ENCODE measurements at places on chromosomes 3 and 15.

- DNase-seq: no peak
Observed at GRCh38 chr15:45111390-45112142, 2.4 kb downstream of the DUOX2 start.

GRCh38 chr3:197031315-197032285 lies 2.0 kb upstream of the MELTF start:
- no peak for DNase-seq

DNA sequence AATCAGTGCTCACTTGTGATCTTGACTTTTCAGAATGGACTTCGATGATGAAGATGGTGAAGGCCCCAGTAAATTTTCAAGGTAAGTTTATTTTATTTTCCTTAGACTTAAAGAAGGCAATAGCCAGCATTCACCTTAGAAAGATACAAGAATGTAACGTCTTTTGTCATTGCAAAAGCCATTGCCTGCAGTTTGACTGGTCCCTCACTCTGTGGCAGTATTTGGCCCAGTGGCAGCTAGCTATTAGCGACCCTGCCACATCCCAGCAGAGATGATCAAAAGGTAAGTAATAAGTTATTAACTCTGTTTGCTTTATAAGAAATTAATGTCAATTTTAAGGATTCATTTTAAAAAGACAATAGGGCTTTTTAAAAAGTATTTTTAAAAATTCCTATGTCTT lies 53.7 kb downstream of the ARNT2 start:
- no peak for DNase-seq

GRCh38 chr3:127134466-127134865 lies 58.5 kb upstream of the PRR23E start:
- no peak for DNase-seq

- DNase-seq: no peak
Observed at GRCh38 chr3:161253711-161254110, 32.6 kb downstream of the NMD3 start.

DNA sequence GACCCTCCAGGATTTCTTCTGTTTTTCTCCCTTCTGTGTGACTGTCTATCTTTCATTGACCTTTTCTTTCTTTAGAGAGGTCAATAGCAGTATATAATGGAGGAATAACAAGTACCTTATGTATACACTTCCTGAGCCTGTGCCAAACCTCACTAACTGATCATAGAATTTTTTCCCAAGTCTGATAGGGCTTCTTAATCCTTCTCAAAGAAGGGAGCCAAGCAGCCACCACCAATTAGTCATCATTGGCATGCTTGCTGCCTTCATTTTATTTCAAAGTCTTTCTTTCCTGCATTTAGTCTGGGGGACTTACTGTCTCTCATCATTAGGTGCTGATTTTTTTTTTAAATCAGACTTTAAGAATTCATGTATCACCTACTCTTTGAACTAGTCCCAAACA lies 327.0 kb downstream of the FEZF2 start:
- no peak for DNase-seq

DNA sequence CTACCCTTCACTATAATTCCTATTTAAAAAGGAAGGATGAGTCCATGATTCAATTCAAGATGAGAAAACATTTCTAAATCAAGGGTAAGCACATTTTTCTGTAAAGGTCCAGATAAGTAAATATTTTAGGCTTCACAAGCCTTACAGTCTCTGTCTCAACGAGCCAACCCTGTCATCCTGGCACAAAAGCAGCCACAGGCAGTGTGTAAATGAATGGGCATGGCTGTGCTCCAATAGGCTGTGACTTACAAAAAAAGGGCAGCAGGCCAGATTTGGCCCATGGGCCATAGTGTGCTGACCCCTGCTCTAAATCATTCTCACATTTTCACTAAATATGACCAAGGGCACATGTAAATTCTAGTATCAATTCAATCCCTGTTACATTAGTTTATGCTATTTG lies 200.4 kb downstream of the WNT5A start:
- DNase-seq: no peak

GRCh38 chr3:37509069-37509468 lies 334.7 kb upstream of the LRRFIP2 start:
- DNase-seq: no peak

DNA sequence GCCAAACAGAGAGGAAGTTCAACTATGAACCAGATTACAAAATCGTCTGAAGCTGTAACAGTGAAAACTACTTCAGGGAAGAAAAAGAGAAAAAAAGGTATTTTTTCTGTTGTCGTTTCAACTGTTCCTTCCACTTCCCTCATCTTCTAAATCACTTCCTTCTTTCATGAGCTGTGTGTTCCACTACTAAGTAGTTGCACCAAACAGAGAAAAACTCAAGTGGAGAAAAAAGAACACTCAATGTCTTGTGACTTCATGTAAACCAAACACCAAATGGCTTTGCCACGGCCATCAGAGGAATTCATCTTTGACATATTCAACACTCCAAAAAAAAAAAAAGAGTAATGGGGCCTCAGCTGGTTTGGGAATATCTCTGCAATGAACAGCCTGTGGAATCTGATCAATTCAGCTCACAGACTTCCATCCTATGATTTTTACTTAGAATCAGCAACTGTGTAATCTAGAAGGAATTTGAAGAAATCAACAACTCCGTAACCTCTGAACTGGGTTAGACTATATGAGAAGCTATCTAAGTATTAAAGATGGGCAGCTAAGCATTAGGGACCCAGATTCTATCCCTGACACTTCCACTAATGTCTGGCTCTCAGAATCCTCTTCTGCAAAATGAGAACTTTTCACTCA lies 47.5 kb upstream of the RNF7 start:
- no peak for DNase-seq

GRCh38 chr3:174767853-174768382 lies 91.2 kb upstream of the NAALADL2 start:
- DNase-seq: no peak

- DNase-seq: no peak
Observed at GRCh38 chr3:24128199-24129005, 183.3 kb downstream of the NR1D2 start.

DNA sequence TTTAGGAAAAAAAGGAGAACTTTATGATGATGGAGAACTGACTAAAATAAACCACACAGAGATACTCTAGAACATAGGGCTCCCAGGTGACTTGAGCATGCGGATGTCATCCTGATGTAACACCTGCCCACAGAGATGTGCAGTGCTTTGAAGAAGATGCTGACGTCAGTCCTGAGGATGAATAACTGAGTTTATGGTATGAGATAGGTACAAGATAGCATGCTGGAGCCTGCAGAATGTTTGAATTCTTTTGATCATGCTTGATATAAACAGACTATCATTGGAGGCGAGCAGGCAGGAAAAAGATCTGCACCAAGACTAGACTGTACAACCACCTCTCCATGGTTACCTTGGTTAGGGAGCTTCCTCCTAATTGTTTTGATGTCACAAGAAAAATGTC lies 12.4 kb downstream of the CCR4 start:
- DNase-seq: no peak

DNA sequence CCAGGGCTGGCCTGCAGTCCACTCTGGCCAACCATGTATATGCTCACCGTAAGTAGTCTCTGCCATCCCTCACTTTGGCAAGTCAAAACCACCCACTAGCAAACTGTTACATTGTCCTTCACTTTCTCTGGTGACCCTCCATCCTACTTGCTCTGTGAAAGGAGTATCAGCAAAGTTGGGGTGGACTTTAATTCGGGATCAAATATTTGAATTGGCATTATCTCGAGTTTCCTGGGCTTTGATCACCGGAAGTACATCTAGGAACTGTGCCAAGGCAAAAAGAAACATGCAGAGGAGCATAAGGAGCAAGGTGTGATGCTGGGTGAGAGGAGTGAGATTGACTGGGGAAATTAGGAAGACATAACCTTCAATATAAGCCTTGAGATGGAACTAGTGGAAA lies 188.9 kb upstream of the P2RY1 start:
- DNase-seq: no peak

GRCh38 chr3:37765591-37766488 lies 95.8 kb upstream of the CTDSPL start:
- DNase-seq: no peak

DNA sequence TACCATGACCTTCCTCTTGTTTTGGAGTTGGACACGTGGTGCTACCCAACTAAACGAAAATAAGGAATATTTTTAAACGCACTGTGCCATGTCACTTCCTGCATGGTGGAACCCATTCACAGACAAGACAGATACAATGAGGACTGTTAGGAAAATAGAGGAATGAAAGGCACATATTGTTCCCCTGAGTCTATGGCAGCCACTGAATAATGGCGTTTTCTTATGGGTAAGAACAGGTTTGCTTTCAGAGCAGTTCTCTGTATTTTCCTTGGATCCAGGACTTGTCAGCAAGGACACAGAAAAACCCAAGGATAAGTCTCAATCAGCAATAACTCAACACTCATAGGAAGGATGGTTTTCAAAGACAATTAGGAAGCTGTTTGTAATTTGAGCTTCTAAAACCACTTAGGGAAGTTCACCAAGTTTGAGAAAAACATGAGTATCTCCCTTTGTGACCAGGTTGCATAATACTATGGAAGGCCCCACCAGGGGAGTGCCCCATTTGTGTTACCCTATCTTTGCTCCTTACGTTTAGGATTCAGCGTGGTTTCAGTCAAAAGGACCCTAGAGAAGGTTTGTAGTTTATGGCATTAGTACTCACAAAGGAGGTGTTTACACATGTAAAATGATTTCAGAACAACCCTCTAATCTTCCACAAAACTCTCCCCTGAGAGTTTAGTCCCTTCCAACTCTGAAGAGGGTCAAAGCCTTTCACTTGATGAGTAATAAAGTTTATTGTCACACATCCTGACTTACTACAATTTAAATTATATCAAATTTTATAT lies 487.2 kb upstream of the ATP11B start:
- no peak for DNase-seq

GRCh38 chr15:95132774-95133173 lies 901.4 kb downstream of the MCTP2 start:
- DNase-seq: no peak

DNA sequence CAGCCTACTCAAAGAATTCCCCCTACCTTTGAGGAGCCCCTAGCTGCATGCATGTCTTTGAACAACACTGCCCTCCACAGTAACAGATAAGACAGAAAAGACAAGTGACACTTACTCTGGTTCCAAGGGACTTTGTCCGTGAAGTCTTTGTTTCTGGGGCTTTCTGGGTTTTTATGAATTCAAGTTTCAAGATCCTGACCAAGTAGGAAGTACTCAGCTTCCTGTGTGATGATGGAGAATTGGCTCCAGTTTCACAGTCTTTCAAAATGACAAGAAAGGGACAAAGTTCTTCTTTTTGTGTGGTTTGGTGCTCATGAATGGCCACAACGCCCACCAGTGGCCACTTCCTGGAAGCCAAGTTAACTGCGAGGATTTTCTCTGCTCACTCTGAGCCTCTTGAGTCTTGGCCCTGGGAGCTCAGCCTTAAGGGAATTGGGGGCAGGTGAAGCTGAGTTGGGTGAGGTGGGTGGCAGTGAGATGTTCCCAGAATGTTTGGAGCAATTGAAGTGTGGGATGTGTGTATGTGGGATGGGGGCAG lies at the start of gene CCR1:
Gene CCR1, minus strand, starts transcription at position 147 of the 538 bp plus-strand sequence. CDS start 4,000 bp downstream, outside the sequence.
- DNase-seq: no peak

DNA sequence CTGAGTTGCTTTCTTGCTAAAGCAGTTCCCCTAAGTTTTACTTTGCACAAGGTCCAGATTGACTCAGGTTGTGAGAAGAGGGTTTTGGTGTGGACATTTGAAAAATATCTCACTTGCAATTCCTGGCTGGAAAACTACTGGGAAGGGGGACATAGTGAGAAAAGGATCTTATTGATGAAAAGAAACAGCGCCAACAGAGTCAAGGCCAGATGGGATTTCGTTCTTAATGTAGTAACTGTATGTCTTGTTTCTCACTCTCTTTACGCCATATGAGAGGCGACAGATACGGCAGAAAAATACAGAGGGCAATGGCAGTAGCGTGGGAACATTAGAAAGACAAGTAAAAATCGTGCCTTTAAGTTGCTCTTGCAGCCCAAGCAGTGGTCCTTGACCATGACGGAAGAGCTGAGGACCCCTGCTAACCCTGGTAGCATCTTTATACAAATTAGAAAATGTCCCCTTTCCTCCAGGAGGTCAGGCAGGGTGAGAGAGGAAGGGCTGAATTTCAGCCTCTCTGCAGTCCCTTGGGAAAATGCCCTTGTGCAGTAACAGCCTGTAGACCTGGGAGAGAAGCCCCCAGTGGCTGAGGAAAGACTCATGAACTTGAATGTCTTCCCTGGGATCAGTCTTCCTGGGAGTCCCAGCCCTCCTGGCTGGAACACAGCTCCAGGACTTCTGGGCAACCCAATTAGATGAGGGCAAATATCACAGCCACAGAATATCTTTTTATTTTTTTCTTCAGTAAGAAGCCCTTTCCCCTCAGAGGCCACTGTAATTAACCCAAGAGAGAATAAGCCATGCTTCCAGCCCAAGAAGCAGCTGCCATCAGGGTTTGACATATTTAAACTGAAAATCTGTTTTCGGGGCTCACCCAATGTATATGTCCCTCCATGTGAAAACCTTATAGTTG lies 113.4 kb downstream of the CD47 start:
- no peak for DNase-seq

DNA sequence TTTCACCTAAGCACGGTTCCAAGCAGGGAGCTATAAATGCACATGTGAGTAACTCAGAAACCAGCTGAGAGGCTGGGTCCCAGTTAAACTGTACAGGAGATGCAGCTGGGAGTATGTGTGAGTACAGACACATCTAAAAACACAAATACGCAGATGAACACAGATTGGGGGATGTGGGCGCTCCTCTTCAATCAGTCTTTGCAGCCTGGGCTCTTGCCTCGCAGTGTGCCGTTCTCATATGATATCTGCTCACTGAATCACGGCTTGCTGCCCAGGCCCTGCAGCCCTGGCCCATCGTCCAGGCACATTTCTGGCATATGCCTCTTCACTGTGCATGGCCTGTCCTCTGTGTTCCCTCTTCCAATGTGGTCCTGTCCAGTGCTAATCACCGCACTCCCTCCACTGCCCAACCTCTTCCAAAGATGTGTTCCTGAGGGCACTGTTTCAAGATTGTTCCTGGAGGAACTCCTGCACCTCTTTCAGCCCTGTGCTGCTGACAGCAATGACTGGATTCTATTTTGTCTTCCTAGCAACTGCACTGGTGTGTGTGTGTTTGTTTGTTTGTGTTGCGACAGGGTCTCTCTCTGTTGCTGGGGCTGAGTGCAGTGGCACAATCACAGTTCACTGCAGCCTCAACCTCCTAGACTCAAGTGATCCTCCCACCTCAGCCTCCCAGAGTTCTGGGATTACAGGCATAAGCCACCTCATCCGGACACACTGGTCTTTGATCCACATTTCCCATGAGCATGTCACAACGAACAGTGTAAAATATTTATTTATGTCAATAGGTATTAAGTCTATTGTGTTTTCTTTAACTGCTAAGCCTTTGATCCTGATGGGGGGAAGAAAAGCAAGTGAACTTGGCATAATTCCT lies 17.0 kb downstream of the CA12 start:
- no peak for DNase-seq

DNA sequence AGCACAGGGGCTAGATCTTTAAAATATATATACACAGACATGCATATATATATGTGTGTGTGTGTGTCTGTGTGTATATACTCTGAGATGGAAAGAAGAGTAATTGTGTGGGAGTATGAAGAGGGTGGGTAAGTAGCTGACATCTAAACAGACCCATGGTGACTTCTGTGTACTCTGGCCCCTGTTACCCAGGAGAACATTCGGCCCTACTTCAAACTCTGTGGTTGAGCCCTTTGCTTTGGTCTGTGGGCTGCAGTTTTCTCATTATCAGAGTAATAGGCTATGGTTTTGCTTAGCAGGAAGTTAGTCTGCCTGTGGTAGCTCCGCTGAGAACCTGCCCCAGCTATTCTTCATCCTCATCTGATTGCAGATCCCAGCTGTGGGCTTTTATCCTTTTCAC lies 141.4 kb downstream of the RBPMS2 start:
- DNase-seq: no peak
